ENCODE measurements at places on chromosomes 5 and 9. TPM values are rescaled to one million over a fixed set of nuclear protein-coding genes. Genes with fewer than 3 reads are reported as not detected.

EQTN gene
- polyA plus RNA-seq: not detected

- H3K4me3 ChIP-seq: no peak overlapping the region
- H3K36me3 ChIP-seq: no peaks in the 10 kb centered on the region
- peak; percentile 40 for DNase-seq
- no peak overlapping the region for H3K27ac ChIP-seq
- H3K27me3 ChIP-seq: no peaks in the 10 kb centered on the region
Observed at GRCh38 chr5:137305971-137306602, 193.0 kb downstream of the SPOCK1 start.

CCNJL gene
- polyA plus RNA-seq: 6.6 TPM

DNA sequence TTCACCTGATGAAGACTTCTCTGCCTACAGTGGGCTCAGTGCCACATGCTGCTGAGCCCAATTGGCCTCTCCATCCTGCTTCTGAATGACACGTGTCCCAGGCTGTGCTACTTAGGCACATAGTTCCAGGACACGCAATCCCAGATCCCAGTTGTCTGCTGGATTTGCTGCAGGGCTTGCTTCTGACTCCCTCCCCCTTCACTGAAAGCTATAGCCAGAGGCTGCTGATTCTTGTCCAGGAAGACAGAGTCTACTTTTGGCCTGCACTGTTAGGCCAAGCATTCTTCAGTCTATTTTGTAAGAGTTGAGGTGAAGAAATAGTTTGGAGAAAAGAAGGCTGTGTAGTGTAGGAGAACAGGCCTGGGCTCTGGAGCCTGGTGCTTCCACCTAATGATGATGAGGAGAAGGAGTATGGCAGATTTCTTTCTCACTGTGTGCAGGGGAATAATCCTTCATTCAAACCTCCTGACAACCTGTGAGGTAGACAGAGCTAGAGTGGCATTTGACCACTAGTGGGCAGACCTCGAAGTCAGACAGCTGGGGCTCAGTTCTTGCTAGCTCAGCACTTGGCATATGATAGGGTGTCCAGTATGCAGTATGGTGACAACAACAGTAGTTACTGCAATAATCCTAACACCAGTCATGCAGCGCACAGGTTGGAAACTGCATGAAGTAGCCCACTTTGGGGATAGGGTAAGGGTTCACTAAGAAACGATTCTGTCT lies 19.5 kb upstream of the ASPN start:
- no peak overlapping the region for H3K4me3 ChIP-seq
- no peaks in the 10 kb centered on the region for H3K36me3 ChIP-seq
- no peaks in the 10 kb centered on the region for H3K27me3 ChIP-seq
- H3K27ac ChIP-seq: no peak overlapping the region
- peak; percentile 37 for DNase-seq
- peaks cover 19% of the 10 kb centered on the region for H3K4me1 ChIP-seq

LCN1 gene
- polyA plus RNA-seq: not detected

GRCh38 chr9:92949266-92949982 lies 2.1 kb downstream of the FGD3 start:
- H3K27ac ChIP-seq: no peak overlapping the region
- H3K27me3 ChIP-seq: peaks cover 12% of the 10 kb centered on the region
- no peak for DNase-seq
- H3K4me1 ChIP-seq: no peaks in the 10 kb centered on the region
- H3K36me3 ChIP-seq: no peaks in the 10 kb centered on the region

GRCh38 chr5:129807162-129807814 lies 59.4 kb downstream of the MINAR2 start:
- H3K36me3 ChIP-seq: no peaks in the 10 kb centered on the region
- H3K4me1 ChIP-seq: no peaks in the 10 kb centered on the region
- H3K4me3 ChIP-seq: no peak overlapping the region

DNA sequence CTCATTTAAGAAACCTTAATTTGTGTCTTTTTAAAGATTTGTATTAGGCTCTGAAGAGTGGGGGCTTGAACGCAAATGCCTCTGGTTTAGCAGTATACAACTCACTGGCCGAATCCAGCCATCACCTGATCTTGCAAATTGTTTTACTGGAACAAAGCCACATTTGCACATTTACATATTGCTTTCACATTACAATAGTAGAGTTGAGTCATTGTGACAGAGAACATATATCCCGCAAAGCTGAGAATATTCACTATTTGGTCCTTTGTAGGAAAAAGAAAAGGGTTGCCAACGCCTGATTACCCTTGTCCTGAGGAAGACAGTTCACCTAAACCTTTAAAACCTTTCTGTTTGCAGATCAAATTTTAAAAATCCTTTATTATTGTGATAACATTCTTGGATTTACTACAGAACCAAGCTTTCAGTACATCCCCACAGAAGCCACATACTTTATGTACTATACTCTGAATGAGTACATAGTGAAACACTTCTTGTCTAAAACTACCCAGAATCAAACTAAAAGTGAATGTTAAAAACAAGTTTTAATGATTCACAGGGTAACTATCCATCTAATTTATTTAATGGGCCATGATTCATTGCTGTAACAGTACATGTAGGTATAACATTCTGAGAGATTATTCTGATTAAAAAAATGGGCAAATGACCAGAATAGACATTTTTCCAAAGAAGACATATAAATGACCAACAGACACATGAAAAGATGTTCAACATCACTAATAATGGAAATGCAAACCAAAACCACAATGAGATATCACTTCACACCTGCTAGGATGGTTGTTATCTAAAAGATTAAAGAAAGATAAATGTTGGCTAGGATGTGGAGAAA lies 161.0 kb downstream of the SLC25A46 start:
- no peaks in the 10 kb centered on the region for H3K36me3 ChIP-seq
- peak overlapping the region; percentile 73 for H3K27ac ChIP-seq
- DNase-seq: no peak
- no peak overlapping the region for H3K4me3 ChIP-seq
- H3K27me3 ChIP-seq: no peaks in the 10 kb centered on the region

DNA sequence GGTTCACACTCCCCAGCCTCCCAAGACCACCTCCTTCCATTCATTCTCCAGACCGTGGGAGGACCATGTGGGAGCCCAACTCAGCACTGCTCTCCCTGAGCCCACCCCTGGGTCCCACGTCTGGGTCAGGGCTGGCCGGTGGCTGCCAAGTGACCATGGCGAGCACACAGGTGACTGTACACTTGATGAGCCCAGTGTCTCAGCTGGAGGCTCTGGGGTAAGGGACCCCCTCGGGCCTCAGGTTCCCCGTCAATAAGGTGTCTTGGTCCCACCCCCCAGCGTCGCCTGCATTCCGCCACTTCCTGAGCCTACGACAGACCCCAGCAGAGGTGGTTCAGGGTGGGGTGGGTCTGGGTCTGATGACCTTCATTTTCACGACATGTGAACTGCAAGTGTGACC lies 38.8 kb downstream of the HK3 start:
- H3K4me3 ChIP-seq: no peak overlapping the region
- no peak for DNase-seq
- H3K27me3 ChIP-seq: no peaks in the 10 kb centered on the region
- H3K36me3 ChIP-seq: no peaks in the 10 kb centered on the region
- no peak overlapping the region for H3K27ac ChIP-seq
- no peaks in the 10 kb centered on the region for H3K4me1 ChIP-seq

DNA sequence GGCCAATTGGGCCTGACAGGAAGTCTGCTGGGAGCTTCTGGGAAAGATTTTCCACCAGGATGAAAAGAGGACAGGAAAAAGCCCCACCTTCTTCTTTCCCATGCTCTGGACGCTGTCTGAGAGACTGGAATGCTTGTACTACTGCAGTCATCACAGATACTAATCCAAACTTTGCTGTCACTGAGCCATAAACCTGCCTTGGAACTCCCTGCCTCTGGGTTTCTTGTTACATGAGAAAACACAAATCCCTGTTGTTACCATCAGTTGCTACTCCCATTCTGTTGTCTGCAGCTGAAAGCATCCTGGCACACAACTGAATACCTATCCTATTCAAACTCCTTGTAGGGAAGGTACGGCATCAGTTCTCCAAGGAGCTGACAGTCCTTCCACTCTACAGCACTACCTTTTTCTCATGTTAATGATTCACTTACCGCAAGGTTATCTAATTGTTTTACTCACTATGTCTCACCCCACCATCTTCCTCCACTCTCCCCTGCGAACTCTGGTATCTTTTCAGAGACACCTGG lies 167.5 kb downstream of the CDK5RAP2 start:
- peaks cover 23% of the 10 kb centered on the region for H3K36me3 ChIP-seq
- H3K4me3 ChIP-seq: no peak overlapping the region
- DNase-seq: no peak
- H3K27ac ChIP-seq: no peak overlapping the region
- H3K27me3 ChIP-seq: no peaks in the 10 kb centered on the region

GRCh38 chr9:96868709-96869108 lies 14.4 kb upstream of the ZNF782 start:
- no peaks in the 10 kb centered on the region for H3K4me1 ChIP-seq
- no peak overlapping the region for H3K4me3 ChIP-seq
- H3K36me3 ChIP-seq: no peaks in the 10 kb centered on the region
- no peaks in the 10 kb centered on the region for H3K27me3 ChIP-seq
- no peak for DNase-seq

DNA sequence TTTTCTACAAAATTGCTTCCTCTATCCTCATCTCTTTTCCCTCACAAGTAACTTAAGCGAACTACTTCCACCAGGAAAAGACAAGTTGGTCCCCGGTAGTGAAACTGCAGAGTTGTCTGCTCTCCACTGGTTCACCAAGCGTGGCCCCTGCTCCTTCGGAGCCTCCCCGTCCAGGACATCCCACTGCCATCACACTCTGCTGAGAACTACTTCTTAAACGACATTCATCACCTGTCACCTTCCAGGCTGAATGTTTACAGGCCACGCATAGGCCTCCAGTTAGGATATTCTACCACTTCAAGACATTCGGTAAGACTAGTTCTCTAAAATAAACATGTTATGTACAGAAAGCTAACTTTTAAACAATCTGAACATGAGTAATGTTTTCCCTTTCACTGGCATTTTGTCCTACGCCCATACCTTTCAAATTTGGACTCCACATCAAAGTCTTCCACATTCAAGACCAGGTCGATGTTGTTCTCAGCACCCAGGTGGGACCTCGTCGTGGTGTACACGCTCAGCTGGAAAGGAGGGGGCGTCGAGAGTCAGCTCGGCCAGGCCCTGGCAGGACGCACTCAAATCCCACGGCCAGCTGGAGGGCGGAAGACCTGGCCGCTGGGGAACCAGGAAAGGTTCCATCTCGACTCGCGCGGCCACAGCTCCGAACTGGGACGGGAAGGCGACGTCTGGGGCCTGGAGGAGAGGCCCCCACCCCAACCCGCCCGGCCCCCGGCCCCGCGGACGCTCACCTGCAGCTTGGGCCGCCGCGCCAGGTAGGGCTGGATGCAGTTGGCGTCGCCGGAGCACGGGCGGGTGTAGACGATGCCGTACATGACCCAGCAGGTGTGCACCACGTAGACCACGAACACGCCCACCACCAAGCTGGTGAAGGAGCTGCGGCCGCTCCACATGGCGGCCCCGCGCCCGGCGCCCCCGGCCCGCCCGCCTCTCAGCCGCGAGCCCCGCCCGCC lies 683 bp downstream of the CLPTM1L start:
- DNase-seq: peak; percentile 66
- H3K4me1 ChIP-seq: no peaks in the 10 kb centered on the region
- peaks cover 12% of the 10 kb centered on the region for H3K36me3 ChIP-seq
- peak overlapping the region; percentile 64 for H3K27ac ChIP-seq
- no peaks in the 10 kb centered on the region for H3K27me3 ChIP-seq

All from SK-N-SH (cell line).